ENCODE measurements at places on chromosomes 5 and 9.

GRCh38 chr5:94243612-94244011, 374.8 kb downstream of the KIAA0825 start:
- DNase-seq, result no peak

GRCh38 chr9:127021664-127022363, 100.6 kb downstream of the ANGPTL2 start:
- no peak for DNase-seq

DNA sequence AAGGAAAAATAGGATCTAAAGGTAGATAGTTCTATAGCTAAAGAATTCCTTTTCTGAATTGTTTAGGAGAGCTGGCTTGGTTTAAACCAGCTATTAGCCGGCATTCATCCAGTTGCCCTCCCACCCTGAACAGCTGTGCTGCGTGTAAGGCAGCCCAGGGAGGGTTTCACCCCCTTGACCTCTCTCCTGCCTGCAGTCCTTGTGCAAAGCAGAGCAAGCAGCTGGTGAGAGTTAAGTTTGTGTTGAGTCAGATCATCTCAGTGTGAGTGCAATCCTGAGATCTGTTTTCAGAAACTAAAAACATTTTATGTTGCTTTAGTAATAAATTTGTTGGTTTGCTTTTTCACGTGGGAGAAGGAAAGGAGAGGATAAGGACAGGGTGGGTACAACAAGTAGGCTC, 13.0 kb downstream of the SLC25A25 start:
- DNase-seq, result no peak

DNA sequence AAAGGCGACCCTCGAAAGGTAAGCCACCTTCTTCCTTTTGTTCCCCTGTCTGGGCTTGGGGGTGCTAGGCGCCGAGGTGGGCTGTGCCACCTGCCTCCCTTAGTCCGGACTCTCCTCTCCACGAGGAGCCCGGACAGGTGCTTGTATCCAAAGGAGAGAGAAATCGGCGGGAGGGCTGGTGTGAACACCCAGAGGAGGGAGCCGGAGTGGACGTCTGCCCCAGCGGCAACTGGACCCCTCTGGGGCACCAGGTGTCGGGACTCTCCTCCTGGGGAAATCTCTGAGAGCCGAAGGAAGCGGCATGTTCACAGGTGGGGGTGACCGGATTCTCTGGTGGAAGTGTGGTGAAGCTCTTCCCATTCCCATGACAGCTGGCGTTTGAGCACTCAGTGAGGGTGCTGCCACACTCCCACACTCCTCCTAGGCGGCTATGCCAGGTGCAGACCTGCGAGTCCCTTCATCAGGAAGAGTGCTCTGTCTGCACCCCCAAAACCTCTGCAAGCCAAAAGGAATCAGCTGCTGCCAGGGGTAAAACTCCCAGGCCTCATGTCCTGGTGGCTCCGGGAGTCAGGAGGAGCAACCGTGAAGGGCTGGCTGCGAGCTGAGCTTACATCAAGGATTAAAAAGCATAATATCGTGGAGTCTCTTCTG, 921 bp downstream of the KCNIP1 start:
- no peak for DNase-seq

- no peak for DNase-seq
Measured at GRCh38 chr9:94150890-94151650, 66.8 kb downstream of the PTPDC1 start.

- DNase-seq, result no peak
Measured at GRCh38 chr5:67050125-67050524, 146.5 kb downstream of the CD180 start.

Measured in DND-41 (cell line).